NCI-H460 (cell line): ENCODE measurements at places on chromosomes 2 and 18. TPM values are rescaled to one million over a fixed set of nuclear protein-coding genes. Genes with fewer than 3 reads are reported as not detected.
A peak's percentile ranks its signal among the peaks of the same experiment; 100 is the strongest.

The BOD1L2 gene
- not detected in 2 replicates for total RNA-seq

DNA sequence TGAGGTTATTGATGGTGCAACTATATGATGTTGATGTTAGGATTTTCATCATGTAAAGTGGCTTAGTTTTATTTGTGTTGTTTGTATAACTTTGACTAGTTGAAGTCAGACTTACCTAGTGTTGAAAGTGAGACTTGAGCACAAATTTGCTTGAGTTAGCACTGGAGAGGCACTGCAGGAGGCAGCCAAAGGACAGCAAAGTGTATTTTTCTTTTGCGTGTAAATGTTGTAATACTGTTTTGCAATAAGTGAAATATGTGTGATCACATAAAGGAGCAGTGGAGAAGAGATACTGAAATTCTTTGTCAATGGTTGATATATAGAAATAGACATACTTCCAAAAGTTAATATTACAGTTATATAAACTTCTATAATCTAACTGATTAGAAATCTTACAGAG is 332.0 kb upstream of the RAB12 start:
- no peak for DNase-seq

- DNase-seq, result no peak
These were observed 9.0 kb downstream of the STEAP3 start for GRCh38 chr2:119232666-119232993.

GRCh38 chr18:23494992-23495391 is 8.3 kb upstream of the RMC1 start:
- no peak for DNase-seq

- DNase-seq, result no peak
These were observed 4.2 kb downstream of the GNLY start for GRCh38 chr2:85698184-85698879.

DNA sequence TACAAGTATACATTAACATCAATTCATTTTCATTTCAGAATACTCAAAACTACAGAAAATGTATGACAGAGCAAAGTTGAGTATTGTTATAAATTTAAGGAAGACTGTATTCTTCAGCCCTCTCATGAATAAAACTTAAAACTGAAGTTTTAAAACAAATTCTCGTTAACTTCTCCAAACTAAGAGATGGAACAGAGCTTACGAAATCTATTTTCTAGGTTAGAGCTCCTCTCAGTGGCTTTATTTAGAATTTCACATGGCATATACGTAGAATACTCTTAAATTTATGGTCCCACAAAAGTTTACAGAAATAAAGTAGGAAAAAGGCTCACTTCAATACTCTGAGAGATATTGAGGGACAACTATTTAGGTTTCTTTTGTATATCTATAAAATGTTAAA is 612.1 kb downstream of the KCNJ3 start:
- DNase-seq, result peak; percentile 29

DNA sequence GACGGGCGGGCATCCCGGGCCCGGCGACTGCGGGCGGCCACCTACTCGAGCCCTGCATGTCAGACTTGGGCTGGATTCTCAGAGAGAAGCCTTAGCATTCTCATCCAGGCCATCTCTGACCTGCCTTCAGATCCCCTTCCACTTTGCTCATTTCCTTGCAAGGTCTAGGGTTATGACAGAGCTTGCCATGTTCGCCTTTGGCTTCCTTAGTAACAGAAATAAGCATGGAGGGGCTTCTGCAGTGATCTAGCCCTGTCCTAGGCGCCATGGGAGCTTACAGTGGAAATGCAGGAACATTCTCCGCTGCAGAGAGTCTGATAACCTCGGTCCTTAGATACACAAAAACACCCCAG is 632 bp upstream of the ACVR1 start:
- no peak for DNase-seq

- DNase-seq, result no peak
These were observed 817.8 kb upstream of the FAM98A start for GRCh38 chr2:34416856-34417255.

DNA sequence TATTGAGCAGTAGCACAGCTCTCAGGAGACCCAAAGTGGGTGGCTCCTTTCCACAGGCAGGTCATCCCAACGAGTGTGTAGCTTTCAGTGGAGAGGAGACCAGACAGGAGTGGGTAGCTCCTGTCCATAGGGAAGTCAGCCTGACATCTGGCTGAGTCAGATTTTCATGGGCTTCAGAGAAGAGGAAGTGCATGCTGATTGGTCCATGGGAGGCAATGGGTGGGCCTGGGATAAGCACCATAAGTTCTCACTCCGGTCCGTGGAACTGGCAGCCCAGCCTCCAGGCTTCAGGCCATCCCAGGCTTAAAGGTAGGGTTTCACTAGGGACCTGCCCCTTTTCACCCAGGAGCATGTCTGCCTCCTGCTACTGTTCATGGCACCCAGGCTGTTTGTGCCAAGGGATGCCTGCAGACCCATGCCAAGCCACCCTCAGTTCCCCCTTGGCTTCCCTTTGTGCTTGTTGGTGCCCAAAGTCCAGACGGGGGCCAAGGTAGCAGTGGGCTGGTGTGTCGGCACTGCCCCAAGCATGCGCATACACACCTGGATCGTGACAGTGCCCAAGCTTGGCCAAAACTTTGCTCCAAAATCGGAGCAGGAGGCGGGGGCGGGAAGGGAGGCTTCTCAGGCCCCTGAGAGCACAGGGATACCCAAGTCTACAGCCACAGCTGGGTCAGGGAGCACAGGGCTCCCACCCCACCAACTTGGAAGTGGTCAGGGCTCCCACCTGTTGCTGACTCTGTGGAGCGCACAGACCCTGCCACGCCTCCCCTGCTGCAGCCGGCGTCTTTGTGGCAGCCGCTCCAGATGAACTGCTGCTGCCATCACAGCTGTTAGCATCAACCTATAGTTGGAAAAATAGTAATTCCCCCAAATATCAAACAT is 26.4 kb downstream of the MARCHF7 start:
- DNase-seq, result no peak

DNA sequence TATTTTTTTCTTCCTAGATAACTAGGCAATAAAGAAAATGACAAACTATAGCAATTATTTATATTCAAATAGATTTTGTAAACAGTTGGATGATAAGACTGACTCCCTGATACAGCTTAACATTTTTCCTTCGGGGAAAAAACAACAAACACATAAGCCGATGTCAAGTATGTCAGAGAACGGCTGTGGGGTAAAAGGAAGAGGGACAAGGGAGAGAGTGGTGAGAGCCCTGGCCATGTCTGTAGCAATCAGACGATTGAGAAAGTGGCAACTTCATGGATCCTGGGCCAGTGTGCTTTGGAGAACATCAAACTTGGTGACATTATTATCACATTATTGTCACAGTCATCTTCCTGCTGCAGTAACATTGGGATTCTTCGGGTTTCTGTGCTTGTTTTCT is 65.2 kb downstream of the RNF144A start:
- no peak for DNase-seq

GRCh38 chr2:45698554-45698953 is 47.1 kb downstream of the PRKCE start:
- DNase-seq, result no peak

DNA sequence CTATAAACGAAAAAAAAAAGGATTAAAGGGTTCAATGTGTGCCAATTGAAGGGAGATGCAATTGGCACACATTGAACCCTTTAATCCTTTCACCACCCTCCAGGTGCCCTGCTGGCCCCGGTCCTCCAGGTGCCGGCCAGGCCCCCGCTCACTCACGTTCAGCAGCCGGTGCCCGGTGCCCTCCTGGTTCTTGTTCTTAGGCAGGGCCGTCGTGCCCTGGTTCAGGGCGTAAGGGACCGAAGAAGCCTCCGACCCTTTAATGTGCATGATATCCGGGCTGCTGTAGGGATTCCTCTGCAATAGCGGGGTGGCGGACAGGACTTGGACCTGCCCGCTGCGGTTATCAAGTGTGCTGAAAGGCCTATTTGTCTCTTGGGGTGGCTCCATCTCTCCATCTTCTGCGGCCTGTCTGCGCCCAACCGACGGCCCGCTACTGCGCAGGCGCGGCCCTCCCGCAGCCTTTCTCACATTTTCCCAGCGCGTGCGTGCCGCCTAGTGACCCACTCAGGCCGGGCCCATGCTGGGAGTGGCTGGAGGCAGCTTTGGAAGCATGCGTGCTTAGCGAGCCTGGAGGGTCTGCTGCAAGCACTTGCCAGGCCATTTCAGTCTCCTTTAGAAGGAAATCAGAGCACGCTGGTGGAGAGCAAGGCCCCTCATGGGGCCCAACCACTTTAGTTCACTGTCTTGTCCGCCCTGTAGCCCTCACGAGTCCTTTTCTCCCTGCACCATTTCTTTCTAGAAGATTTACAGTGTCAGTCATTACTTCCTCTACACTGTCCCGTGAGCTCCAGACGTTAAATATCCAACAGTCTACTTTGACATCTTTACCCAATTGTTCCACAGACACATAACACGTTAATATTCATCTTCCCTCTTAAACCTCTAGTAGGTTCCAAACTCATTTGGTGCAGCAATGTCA is 24.3 kb downstream of the TMEM237 start:
- no peak for DNase-seq

GRCh38 chr2:184326066-184326465 is 272.3 kb upstream of the ZNF804A start:
- DNase-seq, result no peak
